ENCODE measurements at places on chromosomes 1 and 21.

GRCh38 chr21:42396799-42397745, 1.2 kb upstream of the TMPRSS3 start:
- DNase-seq, result no peak

DNA sequence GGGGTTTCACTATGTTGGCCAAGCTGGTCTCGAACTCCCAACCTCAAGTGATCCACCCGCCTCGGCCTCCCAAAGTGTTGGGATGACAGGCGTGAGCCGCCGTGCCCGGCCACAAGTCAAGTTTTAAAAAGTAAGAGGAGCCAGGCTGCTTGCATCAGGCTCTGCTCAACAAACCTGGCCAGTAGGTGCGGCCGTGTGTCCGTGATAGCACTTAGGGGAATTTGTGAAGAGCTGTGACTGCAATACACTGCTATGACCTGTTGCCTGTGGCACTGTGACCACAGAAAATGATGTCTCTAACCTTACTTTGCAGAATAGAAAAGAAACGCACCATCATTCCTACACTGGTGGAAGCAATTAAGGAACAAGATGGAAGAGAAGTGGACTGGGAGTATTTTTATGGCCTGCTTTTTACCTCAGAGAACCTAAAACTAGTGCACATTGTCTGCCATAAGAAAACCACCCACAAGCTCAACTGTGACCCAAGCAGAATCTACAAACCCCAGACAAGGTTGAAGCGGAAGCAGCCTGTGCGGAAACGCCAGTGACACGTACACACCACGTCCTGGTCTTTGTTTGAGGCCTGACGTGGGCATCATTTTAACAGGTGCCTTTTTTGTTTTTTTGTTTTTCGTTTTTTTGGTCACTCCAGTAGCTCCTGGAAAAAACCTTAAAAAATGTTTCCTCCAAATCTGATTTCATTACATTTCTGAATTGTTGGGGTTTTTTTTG, 16.7 kb downstream of the C1orf174 start:
- no peak for DNase-seq

GRCh38 chr1:79373481-79374125, 367.1 kb upstream of the ADGRL4 start:
- DNase-seq, result no peak

DNA sequence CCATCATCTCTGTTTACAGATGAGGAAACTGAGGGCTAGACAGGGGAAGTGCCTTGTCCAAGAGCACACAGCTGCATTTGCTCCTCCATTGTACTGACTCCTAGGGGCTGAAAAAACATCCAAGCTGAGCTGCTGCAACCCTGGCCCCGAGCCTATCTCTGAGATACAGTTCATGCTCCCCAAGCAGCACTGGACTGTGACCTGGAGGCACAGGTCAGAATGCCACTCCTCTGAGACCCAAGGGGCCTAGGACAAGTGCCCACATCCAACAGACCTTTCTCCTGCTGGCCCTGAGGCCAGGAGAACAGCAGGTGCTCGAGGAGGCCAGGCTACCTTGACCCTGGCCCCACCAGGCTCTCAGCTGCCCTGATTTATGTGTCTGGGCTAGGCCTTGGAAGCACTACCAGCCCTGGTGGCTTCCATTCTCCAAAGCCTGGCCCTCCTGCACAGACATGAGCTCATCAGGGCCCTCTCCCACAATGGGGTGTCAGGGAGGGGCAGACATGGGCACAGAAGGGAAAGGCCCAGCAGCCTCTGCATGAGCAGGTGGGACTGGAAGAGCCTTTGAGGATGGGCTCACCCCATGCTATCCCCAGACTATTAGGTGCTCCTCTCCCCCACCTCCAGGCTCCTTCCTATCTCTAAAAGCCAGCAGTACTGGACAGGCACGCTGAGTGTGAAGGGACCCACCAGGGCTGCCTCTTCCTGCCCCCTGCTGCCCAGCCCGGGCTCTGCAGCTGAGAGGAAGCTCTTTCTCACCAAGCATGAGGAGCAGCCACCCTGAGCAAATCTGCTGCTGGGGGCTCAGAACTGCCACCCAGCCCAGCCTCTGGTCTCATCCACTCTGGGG, 18.8 kb downstream of the ADGRB2 start:
- no peak for DNase-seq

DNA sequence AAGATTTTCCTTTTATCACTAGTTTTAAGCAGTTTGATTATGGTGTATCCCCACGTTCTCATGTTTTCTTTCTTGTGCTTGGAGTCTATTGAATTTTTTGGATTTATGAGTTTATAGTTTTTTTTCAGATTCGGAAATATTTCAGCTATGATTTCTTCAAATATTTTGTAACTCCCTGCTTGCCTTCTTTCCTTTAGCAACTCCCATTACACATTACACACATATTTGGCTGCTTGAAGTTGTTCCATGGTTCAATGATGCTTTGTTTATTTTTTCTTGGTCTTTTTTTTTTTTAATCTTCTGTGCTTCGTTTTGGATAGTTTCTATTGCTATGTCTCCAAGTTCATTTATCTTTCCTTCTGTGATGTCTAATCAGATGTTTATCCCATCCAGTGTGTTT, 48.5 kb upstream of the WARS2 start:
- DNase-seq, result no peak

GRCh38 chr1:153649863-153650235, 8.7 kb upstream of the SNAPIN start:
- DNase-seq, result no peak

- DNase-seq, result no peak
Measured at GRCh38 chr1:29444782-29445729, 208.7 kb downstream of the PTPRU start.

DNA sequence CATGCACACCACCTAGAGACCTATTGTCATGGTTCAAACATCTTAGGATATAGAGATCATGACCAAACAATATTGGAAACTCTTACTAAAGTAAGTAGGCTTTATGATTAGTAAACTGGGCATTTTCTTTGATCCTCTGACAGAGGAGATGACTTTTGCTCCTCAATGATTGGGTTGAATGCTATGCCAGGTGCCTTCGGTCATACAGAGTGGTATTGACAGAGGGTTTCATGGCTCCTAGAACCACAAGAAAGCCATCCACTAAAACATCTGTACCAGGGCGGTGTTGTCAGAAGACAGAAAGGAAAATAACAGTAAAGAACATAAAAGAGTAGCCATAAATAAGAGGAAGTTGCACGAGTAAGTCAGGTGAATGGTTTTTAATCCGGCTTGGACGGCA, 20.8 kb upstream of the SAMSN1 start:
- no peak for DNase-seq

DNA sequence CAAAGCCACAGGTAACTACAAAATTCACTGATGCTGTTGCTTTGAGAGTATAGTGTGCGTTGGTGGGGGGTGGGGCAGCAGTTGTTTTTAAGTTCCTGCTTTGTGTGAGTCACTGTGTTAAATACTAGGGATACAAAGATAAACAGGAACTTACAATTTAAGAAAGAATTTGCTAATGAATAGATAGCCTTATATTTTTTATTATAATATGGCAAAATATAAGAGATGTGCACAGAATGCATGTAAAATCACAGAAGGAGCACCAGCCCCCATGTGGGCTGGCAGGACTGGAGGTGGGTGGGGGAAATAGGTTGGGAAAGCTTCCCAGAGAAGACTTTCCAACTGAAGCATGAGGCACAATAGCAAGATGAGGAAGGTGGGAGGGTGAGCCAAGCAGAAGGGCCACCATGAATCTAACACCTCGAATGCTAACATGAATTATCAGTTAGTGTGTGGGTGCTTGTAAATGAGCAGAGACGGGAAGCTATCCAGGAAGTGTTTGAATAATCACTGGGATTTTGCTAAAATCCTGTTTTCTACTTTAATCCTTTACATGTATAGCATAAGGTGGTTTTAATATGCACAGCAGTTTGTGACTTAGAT, 57.0 kb upstream of the RAVER2 start:
- no peak for DNase-seq

DNA sequence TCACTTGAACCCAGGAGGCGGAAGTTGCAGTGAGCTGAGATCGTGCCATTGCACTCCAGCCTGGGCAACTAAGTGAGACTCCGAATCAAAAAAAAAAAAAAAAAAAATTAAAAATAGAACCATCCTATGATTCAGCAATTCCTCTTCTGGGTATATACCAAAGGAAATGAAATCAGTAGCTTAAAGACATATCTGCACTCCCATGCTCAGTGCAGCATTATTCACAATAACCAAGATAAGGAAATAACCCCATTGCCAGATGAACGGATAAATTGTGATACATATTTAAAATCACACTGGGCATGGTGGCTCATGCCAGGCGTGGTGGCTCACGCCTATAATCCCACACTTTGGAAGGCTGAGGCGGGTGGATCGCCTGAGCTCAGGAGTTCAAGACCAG, 23.8 kb downstream of the ALDH9A1 start:
- no peak for DNase-seq

DNA sequence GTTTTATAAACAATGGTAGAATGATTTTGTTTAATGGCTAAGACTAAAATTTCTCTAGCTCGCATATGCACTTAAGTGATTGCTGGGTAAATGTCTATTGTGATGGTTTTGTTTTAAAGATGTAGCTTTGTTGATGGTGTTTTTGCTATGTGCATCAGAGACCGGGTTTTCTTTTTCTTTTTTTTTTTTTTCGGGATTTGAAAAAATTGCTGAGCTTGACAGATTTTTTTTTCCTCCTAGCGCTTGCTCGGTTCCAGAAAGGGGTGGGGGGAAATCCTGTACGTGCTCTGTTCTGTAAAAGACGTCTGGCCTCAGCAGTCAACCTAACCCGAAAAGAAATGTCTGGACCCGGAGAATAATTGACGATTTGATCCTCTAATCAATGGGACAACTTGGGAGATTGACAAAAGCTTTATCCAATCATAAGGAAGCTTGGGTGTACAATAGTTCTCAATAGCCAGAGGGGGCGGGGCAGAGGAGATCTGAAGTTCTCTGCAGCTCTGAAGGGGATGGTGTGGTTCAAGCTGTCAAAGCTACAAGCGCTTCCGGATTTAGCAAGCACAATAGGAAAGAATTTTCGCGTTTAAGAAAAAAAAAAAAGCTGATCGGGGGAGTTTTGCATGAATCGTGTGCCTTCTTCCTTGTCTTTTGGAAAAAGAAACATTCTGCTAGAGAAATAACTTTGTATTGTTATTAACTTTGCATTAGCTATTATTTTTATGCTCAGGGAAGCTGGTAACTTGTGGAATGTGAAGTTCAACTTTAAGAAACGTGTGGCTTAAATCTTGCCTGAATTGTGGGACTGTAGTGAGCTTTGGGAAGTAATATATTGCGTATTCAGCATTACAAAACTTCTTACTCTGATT, 4.5 kb upstream of the NFIA start:
- peak; percentile 100 for DNase-seq

DNA sequence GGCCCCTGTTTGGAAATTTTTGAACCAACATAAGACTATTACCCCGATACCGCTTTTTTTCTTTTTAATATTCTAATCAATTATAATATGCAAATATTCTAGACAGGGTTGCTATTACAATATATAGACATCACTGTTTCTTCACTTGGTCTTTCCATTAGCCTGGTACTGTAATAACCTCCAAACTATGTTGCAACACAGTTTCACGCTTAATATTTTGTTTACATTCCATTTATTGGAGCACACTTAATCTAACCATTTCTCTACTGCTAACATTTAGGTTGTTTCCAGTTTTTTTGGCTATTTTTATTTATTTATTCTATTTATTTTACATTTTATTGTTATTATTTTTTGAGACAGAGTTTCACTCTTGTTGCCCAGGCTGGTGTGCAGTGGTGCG, 17.6 kb upstream of the NID1 start:
- no peak for DNase-seq

GRCh38 chr1:243520831-243521230, 265.0 kb downstream of the SDCCAG8 start:
- no peak for DNase-seq

- DNase-seq, result peak; percentile 70
Measured at GRCh38 chr1:29793101-29793546, 556.8 kb downstream of the PTPRU start.

DNA sequence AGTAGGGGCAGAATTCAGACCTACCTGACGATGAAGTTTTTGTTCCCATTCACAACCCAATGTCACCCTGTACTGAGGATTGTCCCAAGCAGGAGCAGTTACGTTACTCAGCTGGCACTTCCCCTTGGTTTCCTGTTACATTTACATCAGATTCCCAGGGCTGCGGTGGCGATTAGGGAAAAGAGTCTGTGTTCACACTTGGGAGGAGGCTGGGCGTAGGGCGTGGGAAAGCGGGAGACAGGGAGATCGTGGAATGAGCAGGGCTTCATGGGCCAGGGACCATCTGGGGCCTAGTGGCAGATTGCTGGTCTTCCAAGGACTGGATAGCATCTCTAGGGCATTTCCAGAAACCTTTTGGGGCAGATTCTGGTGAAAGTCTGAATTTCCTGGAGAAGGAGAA, 39.0 kb downstream of the TBX19 start:
- DNase-seq, result no peak

DNA sequence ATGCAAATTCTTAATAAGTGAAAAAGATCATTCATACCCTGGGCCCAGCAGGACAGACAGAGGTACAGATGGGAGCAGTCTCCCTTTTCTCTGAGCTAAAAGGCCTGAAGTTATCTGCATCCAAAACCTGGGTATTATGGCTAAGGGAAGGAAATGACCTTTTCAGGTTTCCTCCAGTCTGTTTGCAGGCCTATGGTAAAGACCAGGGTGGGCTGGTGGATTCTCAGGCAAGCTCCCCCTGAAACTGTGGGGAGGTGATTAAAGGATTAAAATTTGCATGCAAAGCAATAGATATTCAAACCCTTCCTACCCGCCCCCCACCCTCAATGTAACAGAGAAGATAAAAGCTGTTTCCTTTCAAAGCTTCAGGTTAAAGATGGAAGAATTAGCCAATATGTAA, 471.8 kb upstream of the RUNX1 start:
- no peak for DNase-seq

- DNase-seq, result peak; percentile 11
Measured at GRCh38 chr1:185608177-185608576, 126.0 kb upstream of the HMCN1 start.

- DNase-seq, result no peak
Measured at GRCh38 chr1:179881642-179882252, 338 bp upstream of the TOR1AIP1 start.

GRCh38 chr1:84379917-84380180, 18.4 kb upstream of the DNASE2B start:
- no peak for DNase-seq

DNA sequence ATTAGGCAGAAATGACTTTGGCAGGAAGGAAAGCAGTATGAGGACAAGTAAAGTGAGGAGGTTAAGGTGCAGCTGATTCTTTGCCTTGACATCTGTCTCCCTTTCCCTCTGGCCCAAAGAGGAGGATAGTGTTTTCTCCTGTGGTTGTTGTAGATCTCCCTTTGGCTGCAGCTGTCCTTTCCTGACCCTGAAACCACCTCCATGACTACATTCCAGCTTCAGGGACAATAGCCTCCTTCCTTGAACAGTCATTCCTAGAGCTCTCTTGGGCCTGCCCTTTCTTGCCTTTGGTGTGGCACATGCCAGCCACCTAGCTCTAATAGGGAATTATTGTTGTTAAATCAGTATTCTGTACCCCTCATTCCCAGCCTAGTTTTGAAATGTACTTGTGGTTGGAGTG, 6.2 kb downstream of the ZMYM1 start:
- DNase-seq, result no peak

Data from fibroblast of skin of left quadriceps (primary cell).